T-helper 2 cell (primary cell): ENCODE measurements at places on chromosomes 3 and 15.

- DNase-seq = no peak
Observed at GRCh38 chr3:43782541-43782940, 91.8 kb downstream of the ABHD5 start.

DNA sequence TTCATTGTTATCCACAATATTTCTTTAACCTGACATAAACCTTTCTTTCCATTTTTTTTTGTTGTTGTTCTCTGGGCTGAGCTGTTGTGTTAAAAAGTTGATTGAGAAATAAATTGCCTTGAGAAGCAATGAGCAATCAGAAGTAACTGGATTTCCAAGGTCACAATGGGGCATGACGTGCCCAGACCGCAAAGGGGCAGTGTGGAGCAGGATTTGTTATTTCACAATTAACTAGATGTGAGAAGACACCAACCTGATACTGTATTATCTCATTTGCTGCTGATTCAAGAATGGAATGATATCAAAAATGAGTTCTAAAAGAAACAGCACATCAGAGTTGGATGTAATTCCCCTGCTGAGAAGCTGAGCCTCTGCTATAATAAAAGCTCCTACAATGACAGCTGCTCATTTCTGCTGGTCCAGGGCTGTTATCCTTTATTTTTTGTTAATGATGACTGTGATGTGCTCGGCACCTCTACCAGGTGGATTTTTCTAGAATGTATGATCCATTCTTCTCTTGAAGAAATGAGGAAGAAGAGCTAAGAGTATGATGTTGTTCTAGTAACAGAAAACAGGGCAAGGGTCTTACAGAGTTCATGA is 28.1 kb downstream of the CPNE4 start:
- no peak for DNase-seq

- DNase-seq = no peak
Observed at GRCh38 chr3:105177576-105177975, 189.1 kb upstream of the ALCAM start.

- no peak for DNase-seq
Observed at GRCh38 chr3:120554812-120555606, 41.1 kb upstream of the NDUFB4 start.

GRCh38 chr3:123637131-123637530 is 52.3 kb upstream of the HACD2 start:
- no peak for DNase-seq

GRCh38 chr3:115931581-115931980 is 308.3 kb downstream of the GAP43 start:
- no peak for DNase-seq

DNA sequence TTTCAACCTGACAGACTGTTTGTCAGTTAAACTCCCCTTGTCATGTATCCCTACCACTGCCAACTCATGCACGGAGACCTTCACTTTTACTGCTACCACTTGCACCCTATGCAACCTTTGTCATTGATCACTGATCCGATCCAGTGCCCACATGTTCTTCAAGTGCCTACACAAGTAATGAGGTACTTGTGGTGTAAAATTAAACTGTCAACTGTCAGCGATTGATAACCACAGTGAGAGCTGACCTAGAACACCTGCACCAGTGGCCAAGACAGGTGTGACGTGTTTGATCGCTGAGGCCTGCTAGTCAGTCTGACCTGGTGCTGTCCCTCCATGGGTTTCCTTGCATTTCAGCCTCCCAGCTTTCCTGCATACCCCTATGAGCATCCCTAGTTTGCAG is 55.6 kb downstream of the MECOM start:
- no peak for DNase-seq

- DNase-seq = no peak
Observed at GRCh38 chr3:84727616-84728015, 231.2 kb upstream of the CADM2 start.

GRCh38 chr15:71706461-71707229 is 103.7 kb upstream of the NR2E3 start:
- DNase-seq = no peak

GRCh38 chr15:70407336-70407670 is 309.6 kb upstream of the TLE3 start:
- DNase-seq = no peak

- DNase-seq = no peak
Observed at GRCh38 chr3:25433106-25433505, 5.0 kb downstream of the RARB start.

DNA sequence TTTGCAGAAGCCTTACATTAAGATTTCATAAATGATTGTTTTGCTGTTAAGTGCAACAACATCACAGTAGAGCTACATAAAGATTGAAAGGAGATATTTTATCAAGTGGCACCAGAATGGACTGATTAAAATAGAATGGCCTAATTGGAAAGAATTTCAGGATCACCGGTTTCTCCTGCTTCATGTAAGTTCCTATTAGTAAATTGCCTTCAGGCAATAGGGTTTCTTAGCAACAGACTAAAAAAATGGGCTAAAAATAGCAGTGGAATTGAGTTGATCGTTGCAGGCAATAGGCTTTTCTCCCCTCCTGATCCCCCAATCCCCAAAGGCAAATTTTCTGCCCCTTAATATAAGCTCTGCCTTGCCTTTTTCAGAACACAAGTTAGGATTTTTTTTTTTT is 917 bp downstream of the LNP1 start:
- DNase-seq = no peak

GRCh38 chr3:30350011-30350410 is 256.4 kb upstream of the TGFBR2 start:
- DNase-seq = no peak

- DNase-seq = peak; percentile 50
Observed at GRCh38 chr15:85580879-85581278, 200.5 kb downstream of the AKAP13 start.
